LoVo (cell line): ENCODE measurements at places on chromosomes 4 and X.

DNA sequence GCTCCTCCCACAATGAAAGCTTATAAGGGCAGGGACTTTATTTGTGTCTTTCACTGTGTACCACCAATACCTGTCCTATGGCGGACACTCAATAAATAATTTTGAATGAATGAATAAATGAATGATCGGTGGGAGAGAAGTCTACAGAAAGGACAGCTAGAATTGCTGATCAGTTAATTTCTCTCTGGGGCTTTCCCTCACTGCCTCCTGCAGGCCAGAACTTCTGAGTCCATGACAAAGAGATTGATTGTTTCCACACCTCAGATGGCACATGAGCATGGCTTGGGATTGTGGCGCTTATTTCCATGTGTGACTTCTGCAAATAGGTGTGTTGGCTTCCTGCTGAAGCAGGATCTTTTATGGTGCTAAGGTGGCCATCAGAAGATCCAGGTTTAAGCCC lies 6.3 kb downstream of the FAM47E start:
- DNase-seq, result no peak

DNA sequence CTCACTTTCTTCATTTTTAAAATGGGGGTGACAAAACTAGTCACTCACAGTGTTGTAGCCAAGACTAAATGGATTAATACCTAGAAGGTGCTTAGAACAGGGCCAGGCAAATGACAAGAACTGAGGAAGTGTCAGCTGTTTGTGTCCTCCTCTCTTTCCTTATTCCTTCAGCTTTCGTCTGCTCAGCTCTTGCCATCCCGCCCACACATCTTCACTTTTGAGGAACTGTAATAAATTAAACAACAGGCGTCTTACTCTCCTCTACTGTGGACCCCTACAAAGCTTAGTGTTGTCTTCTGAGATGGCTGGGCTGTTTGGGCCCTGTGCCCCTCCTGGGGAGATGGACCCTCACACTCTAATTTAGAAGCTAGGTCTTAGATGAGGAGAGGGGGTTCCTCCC lies 2.7 kb downstream of the HPSE start:
- DNase-seq, result no peak

DNA sequence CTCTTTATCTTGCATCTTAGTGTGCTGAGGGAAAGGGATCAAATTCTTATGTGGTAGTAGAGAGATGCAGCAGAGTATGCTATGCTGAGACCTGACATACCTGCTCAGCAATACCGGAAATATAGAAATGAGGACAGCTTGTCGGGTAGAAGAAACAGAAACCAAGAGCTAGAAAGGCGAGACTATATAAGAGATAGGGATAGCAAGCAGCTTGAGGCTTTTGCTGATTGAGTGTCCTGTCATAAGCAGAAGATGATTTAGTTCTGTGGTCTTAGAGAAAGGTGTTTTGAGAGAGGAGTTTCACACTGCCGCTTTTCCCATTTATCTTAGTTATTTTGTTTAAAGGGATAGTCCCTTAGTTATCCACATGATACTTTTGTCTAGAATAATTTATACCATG lies 31.7 kb downstream of the USP9X start:
- no peak for DNase-seq

GRCh38 chrX:120727911-120728310 lies 98.1 kb upstream of the C1GALT1C1 start:
- no peak for DNase-seq

GRCh38 chr4:158861766-158862165 lies 92.9 kb downstream of the FNIP2 start:
- no peak for DNase-seq

GRCh38 chr4:6221301-6221850 lies 21.0 kb upstream of the JAKMIP1 start:
- DNase-seq, result no peak

DNA sequence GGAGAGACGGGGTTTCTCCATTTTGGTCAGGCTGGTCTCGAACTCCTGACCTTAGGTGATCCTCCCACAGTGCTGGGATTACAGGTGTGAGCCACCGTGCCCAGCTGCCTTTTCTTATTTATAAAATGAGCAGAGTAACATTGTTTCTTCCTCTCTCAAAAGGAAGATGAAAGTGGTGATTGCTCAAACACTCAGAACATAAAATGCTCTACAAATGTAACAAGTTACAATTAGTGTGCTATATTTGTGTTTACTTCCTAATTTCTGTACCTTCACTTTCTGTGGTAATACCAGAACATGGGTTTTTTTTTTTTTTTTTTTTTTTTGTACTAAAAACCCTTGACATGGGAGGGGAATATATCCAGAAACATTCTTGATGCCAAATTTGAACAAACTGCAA lies 197.9 kb downstream of the MGST2 start:
- no peak for DNase-seq

- DNase-seq, result no peak
Observed at GRCh38 chr4:127629371-127629770, 3.4 kb upstream of the INTU start.

DNA sequence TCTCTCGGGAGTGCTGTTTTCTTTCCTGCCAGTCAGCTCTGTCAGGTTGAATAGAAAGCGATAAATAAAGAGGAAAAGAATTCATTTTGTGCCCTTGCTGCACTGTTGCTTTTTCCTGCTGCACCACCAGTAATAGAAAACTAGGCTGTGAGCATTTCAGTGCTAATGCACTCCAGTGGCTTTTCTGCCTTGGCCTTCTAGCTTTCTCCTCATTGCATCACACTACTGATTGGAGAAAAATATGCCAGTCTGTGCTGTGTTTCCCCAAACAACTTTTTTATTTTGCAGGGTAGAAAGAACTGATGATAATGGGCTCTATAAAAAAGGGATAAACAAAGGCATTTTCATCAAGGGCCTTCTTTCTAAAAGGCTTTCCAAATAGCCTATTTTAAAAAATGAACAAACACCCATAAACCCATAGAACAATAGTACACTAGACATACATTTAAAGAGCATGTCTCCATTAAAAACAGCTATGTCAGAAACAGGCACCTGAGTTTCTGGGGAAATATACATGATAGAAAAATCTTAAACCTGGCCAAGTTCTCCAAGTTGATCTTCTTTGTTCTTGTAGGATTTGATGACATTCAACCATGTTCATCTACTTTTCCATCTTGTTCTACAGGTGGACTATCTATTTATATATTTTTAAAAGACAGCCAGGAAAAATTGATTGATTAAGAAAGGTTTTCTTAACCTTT lies 86.3 kb downstream of the GPRIN3 start:
- DNase-seq, result peak; percentile 29

- DNase-seq, result no peak
Observed at GRCh38 chr4:188162698-188163097, 23.5 kb downstream of the TRIML1 start.

- no peak for DNase-seq
Observed at GRCh38 chrX:94854251-94854650, 1180.2 kb downstream of the FAM133A start.

- DNase-seq, result no peak
Observed at GRCh38 chr4:81634766-81635549, 163.3 kb upstream of the RASGEF1B start.

DNA sequence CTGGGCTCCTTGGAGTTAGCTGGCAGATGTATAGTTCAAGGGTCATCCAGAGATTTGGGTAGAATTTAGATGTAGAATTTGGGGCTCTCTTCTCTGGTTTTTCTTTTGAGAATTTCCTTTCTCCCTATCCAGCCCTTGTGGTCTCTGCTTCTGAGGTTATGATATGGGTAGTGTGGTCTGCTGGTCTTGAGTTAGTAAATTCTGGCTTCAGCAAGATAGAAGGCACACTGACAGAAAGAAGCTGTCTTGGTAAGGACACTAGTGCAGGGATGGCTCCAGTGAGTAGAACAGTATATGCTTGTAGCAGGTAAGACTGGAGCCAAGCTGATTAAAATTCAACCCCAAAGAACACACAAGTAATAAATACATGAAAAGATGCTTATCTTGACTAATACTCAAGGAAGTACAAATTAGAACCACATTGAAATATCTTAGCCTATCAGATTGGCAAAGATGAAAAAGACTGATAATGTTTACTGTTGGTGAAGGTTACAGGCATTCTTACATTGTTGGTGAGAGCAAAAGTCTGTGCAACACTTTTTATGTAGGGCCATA lies 2.1 kb upstream of the IL9R start:
- DNase-seq, result no peak

GRCh38 chr4:158172261-158173258 lies at the start of gene GASK1B:
TSS of gene GASK1B (minus strand) at chr4:158173025. CDS start at chr4:158171375, 1,650 bp downstream.
- peak; percentile 62 for DNase-seq

DNA sequence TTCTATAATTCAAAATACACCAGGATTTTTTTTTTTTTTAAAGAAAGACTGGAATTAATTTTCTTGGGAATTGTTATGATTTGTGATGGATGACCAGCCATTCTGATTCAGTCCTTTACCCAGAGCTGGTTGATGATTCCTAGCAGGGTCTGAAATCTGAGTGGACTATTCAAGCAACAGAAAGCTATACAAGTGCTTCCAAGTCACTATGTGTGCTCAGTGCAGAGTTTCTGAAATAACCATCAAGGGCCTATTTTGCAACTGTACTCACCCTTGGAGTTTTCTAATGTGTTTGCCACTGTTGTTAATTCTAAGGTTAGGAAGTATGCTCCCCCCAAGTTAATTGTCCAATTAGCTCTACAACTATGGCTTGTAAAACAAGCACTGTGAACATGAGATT lies 137.7 kb upstream of the RAPGEF2 start:
- no peak for DNase-seq

DNA sequence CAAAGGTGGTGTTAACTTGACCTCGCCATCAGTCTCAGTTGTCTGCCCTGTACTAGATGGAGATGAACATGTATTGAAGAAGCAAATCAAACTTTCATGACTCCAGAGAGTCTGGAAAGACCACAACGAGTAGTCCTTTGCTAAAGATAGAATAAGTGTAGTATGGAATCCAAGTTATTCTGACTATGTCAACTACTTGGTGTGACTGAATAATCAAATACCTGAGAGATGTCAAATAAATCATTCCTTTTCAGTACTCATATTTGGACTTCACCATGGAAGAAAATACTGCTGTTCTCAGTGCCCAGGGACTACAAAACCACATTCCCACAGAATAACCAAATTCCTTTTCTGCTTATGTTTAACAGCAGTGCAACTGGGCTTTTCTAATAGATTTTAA lies 161.2 kb upstream of the SPRY1 start:
- DNase-seq, result no peak

DNA sequence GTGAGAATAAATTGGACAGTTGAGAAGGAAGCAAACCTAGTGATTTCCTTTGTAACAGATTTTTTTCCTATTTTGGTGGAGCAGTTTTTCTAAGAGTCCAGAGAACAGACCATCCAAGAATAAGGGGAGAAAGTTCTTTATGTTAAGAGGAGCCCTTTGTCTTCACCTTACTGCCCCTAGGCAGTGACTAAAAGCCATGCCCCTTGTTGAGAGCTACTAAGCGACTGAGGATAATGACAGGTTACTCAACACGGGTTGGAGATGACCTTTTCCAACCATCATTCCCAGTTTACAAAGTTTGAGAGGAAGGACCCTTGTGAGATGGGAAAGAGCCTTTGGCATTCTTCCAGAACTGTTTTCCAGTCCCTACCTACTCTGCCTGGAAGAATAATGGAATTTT lies 3.2 kb downstream of the CCDC160 start:
- no peak for DNase-seq

- DNase-seq, result no peak
Observed at GRCh38 chr4:15778289-15779241, at the start of gene CD38. TSS of gene CD38 (plus strand) at chr4:15778328. CDS start at chr4:15778415, 87 bp downstream.

DNA sequence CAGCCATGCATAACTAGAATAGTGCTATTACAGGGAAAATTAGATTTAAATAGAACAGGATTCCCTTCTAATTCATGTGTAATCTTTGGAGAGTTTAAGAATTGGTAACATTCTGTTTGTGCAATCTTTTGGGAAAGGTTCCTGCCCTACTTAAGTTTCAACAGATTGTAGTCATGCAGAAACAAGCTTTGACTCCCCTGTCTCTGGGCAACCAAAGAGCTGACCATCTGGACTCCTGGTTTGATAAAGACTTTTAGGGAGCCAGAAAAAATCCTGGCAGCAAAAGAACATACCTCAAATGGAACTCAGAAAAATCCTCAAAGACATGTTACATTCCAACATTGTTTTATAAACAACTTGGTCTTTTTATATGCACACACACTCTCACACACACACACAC lies 191.1 kb upstream of the NEIL3 start:
- DNase-seq, result no peak

- no peak for DNase-seq
Observed at GRCh38 chrX:701673-702072, 71.1 kb downstream of the SHOX start.
